ENCODE measurements at places on chromosomes 13 and 19.

- DNase-seq = no peak
Measured at GRCh38 chr19:5424192-5424973, 30.8 kb upstream of the ZNRF4 start.

DNA sequence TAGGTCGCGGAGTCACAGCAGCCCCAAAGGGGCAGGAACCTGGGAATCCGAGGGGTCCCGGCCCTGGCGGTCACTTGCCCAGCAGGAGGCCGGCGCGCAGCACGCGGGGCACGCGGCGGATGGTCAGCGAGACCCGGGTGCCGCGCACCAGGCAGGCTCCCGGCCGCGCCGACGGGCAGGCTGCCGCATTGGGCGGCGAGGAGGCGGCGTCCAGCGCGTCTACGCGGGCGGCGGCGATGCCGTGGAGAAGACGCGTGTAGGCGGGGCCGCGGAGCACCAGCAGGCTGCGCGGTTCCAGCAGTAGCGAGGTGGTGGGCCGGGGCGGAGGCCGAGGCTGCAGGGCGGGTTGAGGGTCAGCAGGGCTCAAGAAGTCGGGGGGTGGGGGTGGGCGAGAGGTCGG is 607 bp upstream of the SYNE4 start:
- DNase-seq = no peak

DNA sequence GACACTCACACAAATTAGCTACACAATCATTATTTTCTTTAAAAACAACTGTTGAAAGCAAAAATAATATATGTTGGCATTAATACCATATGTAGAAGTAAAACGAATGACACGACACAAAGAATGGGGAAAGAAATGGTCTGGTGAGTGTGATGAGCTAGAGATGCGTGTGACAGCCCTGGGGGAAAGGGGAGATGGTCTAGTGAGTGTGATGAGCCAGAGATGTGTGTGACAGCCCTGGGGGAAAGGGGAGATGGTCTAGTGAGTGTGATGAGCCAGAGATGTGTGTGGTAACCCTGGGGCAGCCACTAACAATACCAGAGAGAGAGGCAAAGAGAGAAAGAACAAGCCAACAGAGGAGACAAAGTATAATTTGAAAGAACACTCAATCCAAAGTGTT is 22.3 kb upstream of the LAMP1 start:
- no peak for DNase-seq

- DNase-seq = no peak
Measured at GRCh38 chr19:14943601-14944000, 2.3 kb downstream of the OR7C2 start.

- no peak for DNase-seq
Measured at GRCh38 chr13:36362251-36362650, 16.1 kb upstream of the SPART start.

DNA sequence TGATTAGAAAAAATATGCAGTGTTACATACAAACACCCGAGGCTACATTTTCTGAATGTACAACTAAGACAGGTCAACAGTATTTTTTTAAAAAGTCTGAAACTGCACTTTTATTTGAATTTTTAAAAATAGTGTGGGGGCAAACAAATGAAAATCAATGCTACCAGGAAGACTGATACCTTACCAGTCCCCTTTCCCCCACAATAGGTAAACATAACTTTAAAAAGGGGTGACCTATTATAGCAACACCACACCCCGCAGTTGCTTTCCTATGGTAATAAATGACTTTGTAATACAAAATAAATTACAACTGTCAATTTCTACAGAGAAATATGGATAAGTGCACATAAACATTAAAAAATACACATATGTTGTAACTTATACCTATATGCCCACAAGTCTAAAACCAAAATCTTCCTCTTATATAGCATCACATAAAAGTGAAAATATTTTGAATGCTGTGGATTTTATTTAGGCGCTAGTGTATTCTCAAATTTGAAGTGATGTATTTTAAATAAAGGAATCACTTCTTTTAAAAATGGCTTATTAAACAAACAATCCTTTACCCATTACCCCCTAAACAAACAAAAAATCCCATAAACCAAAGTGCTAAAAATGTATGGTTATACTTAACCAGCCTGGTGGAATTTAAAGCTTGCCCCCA is 63.1 kb downstream of the KCNRG start:
- DNase-seq = no peak

DNA sequence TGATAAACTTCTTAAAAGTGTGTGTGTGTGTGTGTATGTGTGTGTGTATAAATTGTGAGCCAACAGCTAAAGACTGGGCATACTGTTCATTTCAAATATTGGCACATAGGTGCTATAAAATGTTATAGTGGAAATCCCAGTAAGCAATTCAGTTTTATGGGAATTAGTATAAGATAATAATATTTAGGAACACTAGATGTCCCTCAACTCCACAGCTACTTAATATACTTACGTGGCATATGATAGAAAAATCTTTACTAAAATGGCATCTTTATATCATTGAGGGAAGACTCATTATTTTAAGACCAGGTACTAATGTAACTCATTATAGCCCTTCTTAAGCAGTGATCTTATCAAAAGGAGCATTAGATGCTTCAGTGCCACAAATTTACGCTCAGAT is 266.2 kb downstream of the MAB21L1 start:
- DNase-seq = no peak

GRCh38 chr19:46376241-46377153 is 29.6 kb downstream of the PPP5C start:
- DNase-seq = no peak

- DNase-seq = no peak
Measured at GRCh38 chr13:33519561-33520467, 234.3 kb upstream of the STARD13 start.

- DNase-seq = no peak
Measured at GRCh38 chr13:44866411-44866911, 122.8 kb downstream of the NUFIP1 start.

DNA sequence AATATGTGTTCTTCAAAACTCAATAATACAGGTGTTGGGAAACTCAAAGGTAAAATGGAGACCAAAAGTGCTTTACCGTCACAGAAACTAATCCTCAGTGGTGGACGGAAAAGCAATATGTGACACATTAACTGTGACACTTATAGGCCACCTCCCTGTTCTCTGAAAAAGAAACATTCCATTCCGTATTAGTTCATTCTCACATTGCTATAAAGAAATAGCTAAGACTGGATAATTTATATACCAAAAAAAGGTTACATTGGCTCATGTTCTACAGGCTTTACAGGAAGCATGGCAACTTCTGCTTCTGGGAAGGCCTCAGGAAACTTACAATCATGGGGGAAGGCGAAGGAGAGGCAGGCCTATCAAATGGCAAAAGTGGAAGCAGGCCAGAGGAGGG is 435.3 kb upstream of the HTR2A start:
- no peak for DNase-seq

DNA sequence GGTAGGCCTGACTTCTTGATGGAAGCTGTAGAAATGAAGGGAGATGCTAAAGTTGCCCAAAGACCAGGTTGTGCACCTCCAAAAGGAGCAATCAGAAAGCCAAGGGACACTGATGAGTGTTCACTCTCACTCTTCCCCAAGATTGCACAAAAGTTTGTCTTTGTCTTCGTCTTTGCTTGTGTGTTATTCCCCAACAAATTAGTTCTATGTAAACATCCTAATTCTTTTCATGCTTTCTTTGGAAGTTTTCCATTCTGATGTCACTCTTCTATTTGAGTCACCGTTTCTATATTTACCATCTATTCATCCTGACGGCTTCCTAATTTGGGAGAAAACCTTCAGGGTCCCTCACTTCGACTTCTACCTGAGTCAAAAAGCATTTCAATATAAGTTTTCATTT is 3.7 kb upstream of the TMEM272 start:
- DNase-seq = no peak

GRCh38 chr19:16587833-16588823 is 15.9 kb upstream of the SLC35E1 start:
- peak; percentile 64 for DNase-seq

DNA sequence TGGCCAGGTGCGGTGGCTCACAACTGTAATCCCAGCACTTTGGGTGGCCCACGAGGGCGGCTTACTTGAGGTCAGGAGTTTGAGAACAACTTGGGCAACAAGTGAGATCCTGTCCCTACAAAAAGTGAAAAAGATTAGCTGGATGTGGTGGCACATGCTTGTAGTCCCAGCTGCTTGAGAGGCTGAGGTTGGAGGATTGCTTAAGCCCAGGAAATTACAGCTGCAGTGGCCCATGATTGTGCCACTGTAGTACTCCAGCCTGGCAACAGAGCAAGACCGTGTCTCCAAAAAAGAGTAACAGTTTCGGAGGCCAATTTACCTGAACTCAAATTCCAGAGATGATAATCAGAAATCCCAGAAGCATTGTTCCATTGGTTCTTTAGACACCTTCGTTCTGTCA is 4.4 kb downstream of the ZNF473 start:
- no peak for DNase-seq

- no peak for DNase-seq
Measured at GRCh38 chr19:58352760-58353671, at the start of gene A1BG. TSS of gene A1BG (minus strand) at chr19:58353492. CDS start at chr19:58353437, 55 bp downstream.

DNA sequence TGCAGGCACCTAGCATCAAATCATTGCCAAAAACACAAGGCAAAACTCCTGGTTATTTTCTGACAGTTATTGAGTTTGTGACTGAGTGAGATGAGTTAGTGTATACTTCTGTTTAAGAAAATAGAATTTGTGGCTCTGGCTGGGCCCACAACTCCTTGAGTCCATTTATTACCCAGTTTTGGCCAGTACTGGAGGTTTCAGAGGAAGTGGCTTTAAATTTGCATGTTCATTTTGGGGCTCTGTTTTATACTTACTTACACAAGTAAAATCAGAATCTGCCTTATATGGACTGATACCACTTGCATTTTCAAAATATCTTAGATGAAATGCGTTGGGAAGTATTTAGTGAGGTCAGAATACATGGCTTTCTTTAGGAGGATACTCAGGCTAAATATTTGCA is 29.0 kb downstream of the TNFSF11 start:
- no peak for DNase-seq

GRCh38 chr19:16077984-16078758 is 1.9 kb downstream of the TPM4 start:
- DNase-seq = no peak

DNA sequence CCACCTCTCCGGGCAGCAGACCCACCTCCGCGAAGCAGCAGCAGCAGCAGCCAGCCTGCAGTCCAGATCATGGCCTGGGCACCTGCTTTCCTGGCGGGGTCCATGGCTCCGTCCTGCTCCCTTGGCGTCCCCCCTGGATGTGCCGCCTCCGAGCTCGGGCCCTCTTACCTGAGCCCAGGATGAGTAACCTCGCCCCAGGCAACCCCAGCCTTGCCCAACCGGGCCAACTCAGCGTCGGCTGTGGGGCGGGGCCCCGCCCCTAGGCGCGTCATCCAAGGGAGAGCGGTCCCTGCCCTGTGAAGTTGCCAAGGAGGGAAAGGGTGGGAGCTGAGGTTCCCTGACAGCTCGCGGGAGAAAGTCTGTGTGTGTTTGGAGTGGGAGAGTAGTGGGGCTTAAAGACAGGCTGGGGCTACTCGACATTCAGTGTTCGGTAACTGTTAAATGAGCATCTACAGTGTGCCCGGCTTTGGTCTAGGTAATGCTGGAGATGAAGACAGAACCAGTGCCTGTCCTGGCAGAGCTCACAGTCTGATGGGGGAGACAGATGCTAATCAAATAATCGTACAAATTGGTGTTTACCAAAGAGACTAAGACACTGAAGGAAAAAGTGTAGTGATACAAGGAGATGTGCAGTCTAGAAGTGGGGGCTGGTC is at the start of gene LYPD3:
Gene LYPD3, minus strand, starts transcription at position 141 of the 653 bp plus-strand sequence. Its CDS starts 37 bp downstream, at position 104.
- DNase-seq = no peak

DNA sequence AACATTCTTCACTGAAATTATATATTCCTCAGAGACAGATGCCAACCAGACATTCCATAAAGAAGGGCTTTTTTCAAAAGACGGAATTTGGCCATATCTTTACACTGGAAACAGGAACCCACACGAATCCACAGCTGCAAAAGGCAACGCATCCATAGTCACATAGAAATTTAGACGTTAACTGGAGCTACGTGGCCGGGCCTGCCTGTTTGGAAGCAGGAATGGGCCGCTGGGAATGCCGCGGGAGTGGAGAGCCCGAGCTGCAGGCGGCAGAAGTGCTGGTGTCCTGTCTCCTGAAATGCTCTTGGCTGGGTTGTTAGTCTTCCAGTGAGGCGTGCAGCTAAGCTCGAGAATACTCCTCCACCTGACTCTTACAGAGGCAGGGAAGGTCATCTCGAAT is 122.2 kb downstream of the KL start:
- no peak for DNase-seq

GRCh38 chr13:38697628-38698333 is 10.9 kb downstream of the FREM2 start:
- DNase-seq = no peak

- DNase-seq = no peak
Measured at GRCh38 chr19:18741124-18742121, 49.7 kb downstream of the COMP start.

- no peak for DNase-seq
Measured at GRCh38 chr13:97030705-97031452, 36.6 kb upstream of the OXGR1 start.

- no peak for DNase-seq
Measured at GRCh38 chr13:36207672-36208071, 6.7 kb downstream of the SOHLH2 start.

GRCh38 chr13:41587490-41587889 is 130.1 kb downstream of the RGCC start:
- peak; percentile 35 for DNase-seq

GRCh38 chr19:8973501-8974091 is 36.6 kb downstream of the MUC16 start:
- no peak for DNase-seq

GRCh38 chr13:39862900-39863299 is 207.4 kb downstream of the COG6 start:
- no peak for DNase-seq

- no peak for DNase-seq
Measured at GRCh38 chr13:52452470-52452869, 2.0 kb upstream of the VPS36 start.

DNA sequence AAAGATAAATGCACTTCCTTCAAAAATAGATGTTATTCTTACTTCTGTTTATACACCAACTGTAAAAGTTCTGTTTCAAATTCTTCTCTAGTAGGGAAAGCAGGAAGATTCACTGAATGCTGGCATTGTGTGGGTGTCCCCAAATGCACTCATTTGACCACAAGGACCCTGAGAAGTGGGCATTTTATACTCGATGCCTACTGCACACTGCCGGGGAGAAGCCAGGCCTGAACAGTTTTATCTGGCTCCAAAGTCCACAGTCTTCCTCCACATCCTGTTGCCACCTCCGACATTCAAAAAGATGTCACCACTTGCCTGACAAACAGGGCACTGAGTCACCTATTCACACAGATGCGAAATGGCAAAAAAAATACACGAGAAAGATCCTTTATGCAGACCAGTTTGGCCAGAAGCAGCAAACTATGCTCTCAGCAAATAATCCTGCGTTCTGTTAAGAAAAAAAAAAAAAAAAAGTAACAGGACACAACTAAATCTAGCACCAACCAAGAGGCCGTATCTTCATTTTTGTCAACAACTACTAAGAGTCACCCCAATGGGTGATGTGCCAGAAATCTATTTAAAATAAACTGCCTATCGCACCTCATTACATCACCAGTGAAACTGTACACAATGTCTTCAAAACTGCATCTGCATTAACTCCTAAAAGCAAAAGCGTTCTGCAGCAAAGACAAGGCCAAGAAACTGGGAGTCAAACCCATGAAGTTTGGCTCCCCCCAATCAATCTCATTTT is 6.2 kb downstream of the ZC3H4 start:
- peak; percentile 25 for DNase-seq
